IMR-90 (cell line): ENCODE measurements at places on chromosomes 13 and 19. TPM values are rescaled to one million over a fixed set of nuclear protein-coding genes. Genes with fewer than 3 reads are reported as not detected.

RXFP2 gene
- not detected in 2 replicates for total RNA-seq

GRCh38 chr19:35963514-35963913 lies 27.3 kb downstream of the LRFN3 start:
- peak; percentile 56 for DNase-seq

DNA sequence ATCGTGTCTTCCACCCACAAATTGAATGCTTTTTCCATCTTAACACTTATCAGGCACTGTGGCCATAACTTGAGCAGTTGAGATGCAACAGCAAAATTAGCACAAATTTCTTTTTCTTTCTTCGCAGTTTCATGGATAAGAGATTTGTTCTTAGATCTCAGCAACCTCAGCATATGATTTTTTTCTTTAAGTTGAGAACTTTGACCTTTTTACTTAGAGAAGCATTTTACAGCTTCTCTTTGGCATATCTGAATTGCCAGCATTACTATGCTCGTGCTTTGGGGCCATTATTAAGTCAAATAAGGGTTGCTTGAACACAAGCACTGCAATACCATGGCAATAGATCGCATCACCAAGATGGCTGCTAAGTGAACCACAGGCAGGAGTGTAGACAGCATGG lies 16.1 kb downstream of the USPL1 start:
- DNase-seq = no peak

- no peak for DNase-seq
Measured at GRCh38 chr19:19226663-19227062, 14.9 kb downstream of the NCAN start.

GRCh38 chr19:21134934-21135366 lies 6.9 kb upstream of the ZNF431 start:
- DNase-seq = no peak

DNA sequence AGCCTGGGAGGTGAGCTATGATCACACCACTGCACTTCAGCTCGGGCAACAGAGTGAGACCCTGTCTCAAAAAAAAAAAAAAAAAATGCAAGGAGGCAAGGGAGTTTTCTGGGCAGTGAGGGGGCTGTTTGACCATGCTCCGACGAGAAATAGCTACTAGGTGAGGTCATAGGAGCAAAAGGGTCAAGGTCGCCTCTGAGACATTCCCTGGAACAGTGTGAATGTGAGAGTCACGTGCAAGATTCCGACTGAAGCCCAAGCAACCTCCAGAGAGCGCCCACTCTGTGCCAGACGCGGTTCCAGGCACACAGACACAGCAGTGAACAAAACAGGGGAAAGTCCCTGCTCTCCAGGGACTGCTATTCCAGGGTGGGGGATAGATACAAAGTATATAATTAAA lies 2.5 kb downstream of the ZNRF4 start:
- no peak for DNase-seq

DNA sequence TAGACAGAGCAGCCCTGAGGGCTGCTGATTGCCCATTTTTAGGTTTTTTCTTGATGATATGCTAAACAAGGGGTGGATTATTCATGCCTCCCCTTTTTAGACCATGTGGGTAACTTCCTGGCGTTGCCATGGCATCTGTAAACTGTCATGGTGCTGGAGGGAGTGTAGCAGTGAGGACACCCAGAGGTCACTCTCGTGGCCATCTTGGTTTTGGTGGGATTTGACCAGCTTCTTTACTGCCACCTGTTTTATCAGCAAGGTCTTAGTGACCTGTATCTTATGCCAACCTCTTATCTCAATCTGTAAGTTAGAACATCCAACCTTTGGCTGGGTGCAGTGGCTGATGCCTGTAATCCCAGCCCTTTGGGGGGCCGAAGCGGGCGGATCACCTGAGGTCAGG lies 148.0 kb downstream of the PTPRS start:
- DNase-seq = no peak

DNA sequence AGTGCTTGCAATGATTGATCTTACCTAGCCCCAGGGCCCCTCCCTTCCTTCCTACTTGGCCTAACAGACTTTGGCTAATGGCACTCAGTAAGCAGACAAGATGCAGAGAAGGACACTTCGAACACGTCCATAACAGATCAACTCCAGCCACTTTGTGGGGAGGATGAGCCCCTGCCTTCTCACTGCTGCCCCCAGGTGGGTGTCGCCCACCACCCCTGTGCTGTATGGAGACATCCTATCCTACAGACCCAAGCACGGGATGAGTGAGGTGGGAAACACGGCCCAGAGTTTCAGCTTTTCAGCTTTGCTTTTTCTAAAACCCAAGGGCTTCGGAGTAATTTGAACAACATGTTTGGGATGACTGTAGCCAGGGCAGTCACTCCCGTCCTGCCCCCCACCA lies 5.5 kb downstream of the SLC7A1 start:
- no peak for DNase-seq
